OCI-M1 (cell line): ENCODE measurements at places on chromosomes 2 and 18.

GRCh38 chr2:215028231-215028630 is 110.2 kb downstream of the ABCA12 start:
- DNase-seq = no peak

DNA sequence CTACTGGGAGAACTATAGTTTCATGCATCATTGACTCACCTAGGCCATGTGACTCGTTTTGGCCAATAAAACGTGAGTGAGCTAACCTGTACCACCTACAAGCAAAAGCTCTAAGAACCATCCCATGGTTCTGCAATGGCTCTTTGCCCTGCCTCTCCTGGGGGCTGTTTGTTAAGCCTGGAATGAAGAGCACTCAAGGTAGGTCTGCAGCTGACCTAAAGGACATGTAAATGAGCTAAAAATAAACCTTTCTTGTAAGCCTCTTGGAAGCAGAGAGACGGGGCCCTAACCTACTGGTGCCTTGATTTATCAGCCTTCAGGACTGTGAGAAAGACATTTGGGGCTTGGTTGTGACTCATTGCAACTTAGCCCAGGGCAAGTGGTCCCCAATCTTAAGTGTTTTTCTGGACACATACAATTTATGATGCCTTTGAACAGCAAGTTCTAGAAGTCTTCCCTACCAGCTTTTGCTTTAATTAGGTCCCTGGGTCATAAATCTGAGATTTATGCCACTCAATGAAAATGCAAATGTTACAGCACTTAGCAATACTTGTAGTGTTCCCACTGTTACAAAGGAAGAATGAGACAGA is 107.4 kb downstream of the OSBPL6 start:
- no peak for DNase-seq

- DNase-seq = no peak
Observed at GRCh38 chr2:46818141-46818621, 97.4 kb downstream of the MCFD2 start.

- DNase-seq = no peak
Observed at GRCh38 chr2:61423714-61424113, 47.2 kb downstream of the USP34 start.

DNA sequence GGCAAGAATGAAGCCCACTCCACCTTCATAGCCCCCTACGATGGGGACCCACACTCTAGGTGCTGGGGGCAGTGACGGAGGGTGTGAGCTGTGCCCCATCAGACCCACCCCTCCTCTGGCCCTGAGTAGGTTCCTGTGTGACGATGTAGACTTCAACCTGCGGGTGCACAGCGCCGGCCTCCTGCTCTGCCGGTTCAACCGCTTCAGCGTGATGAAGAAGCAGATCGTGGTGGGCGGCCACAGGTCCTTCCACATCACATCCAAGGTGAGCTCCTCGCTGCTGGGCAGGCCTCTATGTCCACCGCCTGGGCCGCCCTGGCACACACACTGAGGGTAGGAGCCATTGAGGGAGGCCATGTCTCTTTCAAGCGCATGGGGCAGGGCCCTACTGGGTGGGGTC is 34.9 kb downstream of the NTSR2 start:
- no peak for DNase-seq

- DNase-seq = no peak
Observed at GRCh38 chr18:61995618-61996017, 102.8 kb upstream of the RNF152 start.

DNA sequence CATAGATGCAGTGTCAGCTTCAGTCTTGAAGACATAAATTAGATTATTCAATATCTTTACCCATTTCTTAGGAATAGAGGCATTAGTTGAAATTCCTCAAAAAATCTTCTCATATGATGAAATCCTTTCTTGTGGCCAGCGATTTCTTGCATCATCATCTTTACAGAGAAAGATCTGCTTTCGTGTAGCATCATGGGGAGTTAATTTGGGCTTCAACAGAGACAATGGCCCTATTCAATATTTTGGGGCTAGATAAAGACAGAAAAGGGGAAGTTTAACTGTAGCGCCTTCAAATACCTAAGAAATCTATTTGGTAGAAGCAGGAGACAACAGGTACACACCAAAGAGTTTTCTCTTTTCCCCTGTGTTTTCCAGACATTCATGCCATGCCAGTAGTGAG is 73.8 kb downstream of the TGFA start:
- peak; percentile 86 for DNase-seq

DNA sequence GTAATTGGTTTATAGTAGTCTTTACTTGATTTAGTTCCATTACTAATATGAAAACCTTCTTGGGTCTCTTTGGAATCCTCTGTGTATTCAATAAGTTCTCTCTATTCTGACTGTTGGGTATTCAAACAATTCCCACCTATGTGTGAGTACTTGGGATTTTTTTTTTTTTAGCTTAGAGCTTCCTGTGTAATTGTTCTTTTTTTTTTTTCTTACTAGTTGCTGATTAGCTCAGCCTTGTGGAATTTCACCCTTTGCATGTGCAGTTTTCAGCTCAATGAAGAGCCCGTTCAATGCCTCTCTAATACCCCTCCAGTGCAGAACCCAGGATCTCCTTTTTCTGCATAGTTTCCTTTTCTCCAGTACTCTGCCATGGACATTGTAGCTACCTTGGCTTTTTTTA is 339.1 kb upstream of the GALNT5 start:
- no peak for DNase-seq

- DNase-seq = no peak
Observed at GRCh38 chr2:128835342-128835855, 516.7 kb upstream of the HS6ST1 start.

DNA sequence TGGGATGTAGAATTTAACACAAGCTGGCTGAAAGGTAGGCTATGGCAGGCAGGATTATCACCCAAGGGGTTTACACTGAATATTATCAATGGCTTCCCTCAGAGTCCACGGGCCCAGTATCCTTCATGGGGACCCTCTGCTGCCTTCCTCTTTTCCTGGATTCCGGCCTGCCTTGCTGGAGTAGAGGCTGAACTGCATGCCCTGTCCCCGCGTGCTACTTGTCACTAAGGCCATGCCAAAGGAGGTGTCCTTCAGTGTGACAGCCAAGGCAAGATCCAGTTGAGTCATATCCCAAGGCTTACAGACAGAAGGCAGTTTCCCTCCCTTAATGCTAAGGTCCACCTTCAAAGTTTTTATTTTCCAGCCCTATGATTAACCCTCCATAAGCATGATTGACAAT is 156.3 kb downstream of the CYP26B1 start:
- DNase-seq = no peak

GRCh38 chr2:154832711-154833110 is 134.2 kb downstream of the KCNJ3 start:
- no peak for DNase-seq
